ENCODE measurements at places on chromosomes 1 and 21. TPM values are rescaled to one million over a fixed set of nuclear protein-coding genes. Genes with fewer than 3 reads are reported as not detected.

GRCh38 chr1:116290085-116290705 is 82.8 kb upstream of the ATP1A1 start:
- H3K4me1 ChIP-seq = no peaks in the 10 kb centered on the region
- H3K36me3 ChIP-seq = no peaks in the 10 kb centered on the region
- no peak overlapping the region for H3K27ac ChIP-seq
- DNase-seq = no peak

GRCh38 chr1:158071138-158071537 is 77.7 kb downstream of the KIRREL1 start:
- DNase-seq = no peak
- no peaks in the 10 kb centered on the region for H3K27me3 ChIP-seq
- no peak overlapping the region for H3K27ac ChIP-seq
- H3K4me3 ChIP-seq = no peak overlapping the region
- peaks cover 14% of the 10 kb centered on the region for H3K4me1 ChIP-seq

DNA sequence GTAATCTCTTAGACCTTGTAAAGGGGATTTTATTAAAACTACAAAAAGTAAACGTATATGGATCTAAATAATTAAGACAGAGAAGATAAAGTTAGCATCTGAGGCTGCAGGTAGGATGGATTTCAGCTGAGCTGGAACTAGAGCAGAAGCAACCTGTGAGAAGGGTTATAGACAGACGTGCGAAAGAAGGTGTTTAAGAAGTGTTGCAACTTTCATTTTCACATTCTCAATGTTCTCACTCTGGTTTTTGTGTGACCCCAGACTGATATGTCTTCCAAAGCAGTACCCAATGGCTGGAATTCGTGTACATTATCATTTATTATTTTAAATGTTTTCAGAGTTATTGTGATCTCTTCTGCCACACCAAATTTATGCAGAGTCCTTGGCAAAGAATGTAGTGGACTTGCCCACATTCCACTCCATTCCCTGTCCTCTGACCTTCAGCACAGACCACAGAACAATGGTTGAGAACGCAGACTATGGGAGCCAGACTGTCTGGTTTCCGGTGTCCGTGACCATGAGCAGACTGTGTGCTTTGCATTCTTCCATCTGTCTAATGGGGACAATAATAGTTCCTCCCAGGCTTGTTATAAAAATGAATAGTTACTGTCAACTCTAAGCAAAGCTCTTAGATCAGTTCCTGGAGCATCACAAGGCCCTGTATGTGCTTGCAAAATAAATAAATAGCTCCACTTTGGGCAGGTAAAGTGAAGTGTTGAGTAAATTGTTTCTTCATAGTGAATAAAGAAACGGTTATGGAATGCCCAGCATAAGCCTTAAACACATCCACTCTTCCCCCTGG is 140.6 kb upstream of the SAMSN1 start:
- H3K4me1 ChIP-seq = no peaks in the 10 kb centered on the region
- no peak overlapping the region for H3K27ac ChIP-seq
- DNase-seq = no peak
- H3K27me3 ChIP-seq = no peaks in the 10 kb centered on the region
- no peak overlapping the region for H3K4me3 ChIP-seq
- H3K36me3 ChIP-seq = no peaks in the 10 kb centered on the region

DNA sequence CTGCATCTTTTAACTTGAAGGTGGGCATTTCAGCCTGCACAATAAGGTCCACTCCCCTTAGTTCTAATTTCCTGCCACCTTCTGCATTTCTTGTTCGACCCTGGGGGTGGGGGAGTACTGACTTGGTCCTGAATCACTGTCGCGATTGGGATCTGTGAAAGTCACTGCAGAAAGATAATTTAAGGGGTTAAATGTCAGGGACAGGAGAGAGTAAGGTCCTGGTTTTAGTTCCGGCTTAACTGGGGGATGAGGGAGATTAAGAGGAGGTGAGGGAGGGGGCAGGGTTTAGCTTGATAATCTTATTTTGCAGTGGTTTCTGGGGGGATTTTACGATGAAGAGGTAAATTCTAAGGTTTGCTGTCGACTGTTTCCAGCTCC is 128.1 kb downstream of the MRPS6 start:
- DNase-seq = no peak
- peaks cover 8% of the 10 kb centered on the region for H3K36me3 ChIP-seq
- no peak overlapping the region for H3K27ac ChIP-seq
- H3K27me3 ChIP-seq = no peaks in the 10 kb centered on the region

DNA sequence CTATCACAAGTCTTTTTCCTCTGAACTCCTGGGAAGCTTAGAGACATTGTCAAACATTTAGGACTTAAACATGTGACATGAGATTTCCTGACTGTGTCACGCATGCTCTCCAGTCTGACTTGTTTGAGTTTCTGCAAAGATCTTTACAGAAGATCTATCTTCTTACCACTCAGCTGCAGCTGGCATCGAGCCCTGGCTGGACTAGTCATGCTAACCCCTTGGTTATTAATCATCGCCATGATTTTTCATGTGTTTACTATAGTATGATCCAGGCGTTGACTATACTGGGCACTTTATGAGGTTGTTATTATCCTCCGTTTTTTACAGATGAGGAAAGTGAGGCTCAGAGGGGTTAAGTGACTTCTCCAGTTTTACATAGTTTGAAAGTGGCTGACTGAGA is 18.1 kb upstream of the IRF2BP2 start:
- peak overlapping the region; percentile 95 for H3K27ac ChIP-seq
- no peaks in the 10 kb centered on the region for H3K27me3 ChIP-seq
- DNase-seq = peak; percentile 68
- peaks cover 7% of the 10 kb centered on the region for H3K36me3 ChIP-seq
- peaks cover 54% of the 10 kb centered on the region for H3K4me1 ChIP-seq

GRCh38 chr1:31669786-31670592 is 25.3 kb upstream of the PEF1 start:
- peak; percentile 83 for DNase-seq
- peaks cover 19% of the 10 kb centered on the region for H3K36me3 ChIP-seq
- H3K4me1 ChIP-seq = peaks cover 34% of the 10 kb centered on the region
- H3K27me3 ChIP-seq = peaks cover 36% of the 10 kb centered on the region
- peak overlapping the region; percentile 64 for H3K4me3 ChIP-seq
- peak overlapping the region; percentile 52 for H3K27ac ChIP-seq

GRCh38 chr1:11072216-11072917 is 12.5 kb upstream of the SRM start:
- no peak overlapping the region for H3K27ac ChIP-seq
- H3K4me1 ChIP-seq = no peaks in the 10 kb centered on the region

- H3K4me1 ChIP-seq = no peaks in the 10 kb centered on the region
- H3K27me3 ChIP-seq = peaks cover 75% of the 10 kb centered on the region
- no peak for DNase-seq
- H3K4me3 ChIP-seq = no peak overlapping the region
- H3K27ac ChIP-seq = no peak overlapping the region
These were observed 100.5 kb downstream of the NAV1 start for GRCh38 chr1:201639391-201639790.

Gene KRTAP21-3
- not detected for total RNA-seq

- H3K27me3 ChIP-seq = no peaks in the 10 kb centered on the region
- H3K27ac ChIP-seq = no peak overlapping the region
- H3K36me3 ChIP-seq = peaks cover 51% of the 10 kb centered on the region
- no peak overlapping the region for H3K4me3 ChIP-seq
- no peak for DNase-seq
- no peaks in the 10 kb centered on the region for H3K4me1 ChIP-seq
These were observed 14.0 kb downstream of the DNALI1 start for GRCh38 chr1:37570528-37571334.

DNA sequence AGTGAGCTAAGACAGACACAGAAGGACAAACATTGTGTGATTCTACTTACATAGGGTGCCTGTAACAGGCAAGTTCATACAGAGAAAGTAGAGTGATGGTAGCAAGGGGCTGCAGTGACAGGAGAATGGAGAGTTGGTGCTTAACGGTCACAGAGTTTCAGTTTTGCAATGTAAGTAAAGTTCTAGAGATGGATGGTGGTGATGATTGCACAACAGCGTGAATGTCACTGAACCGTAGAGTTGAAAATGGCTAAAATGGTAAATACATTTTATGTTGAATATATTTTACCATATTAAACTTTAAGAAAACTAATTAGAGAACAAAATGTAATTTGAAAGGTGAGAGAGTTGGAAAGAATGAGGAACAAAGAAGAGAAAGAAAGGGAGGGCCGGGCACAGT is 8.7 kb downstream of the CFAP107 start:
- peaks cover 78% of the 10 kb centered on the region for H3K27me3 ChIP-seq
- H3K36me3 ChIP-seq = no peaks in the 10 kb centered on the region
- no peak overlapping the region for H3K27ac ChIP-seq
- no peaks in the 10 kb centered on the region for H3K4me1 ChIP-seq

DNA sequence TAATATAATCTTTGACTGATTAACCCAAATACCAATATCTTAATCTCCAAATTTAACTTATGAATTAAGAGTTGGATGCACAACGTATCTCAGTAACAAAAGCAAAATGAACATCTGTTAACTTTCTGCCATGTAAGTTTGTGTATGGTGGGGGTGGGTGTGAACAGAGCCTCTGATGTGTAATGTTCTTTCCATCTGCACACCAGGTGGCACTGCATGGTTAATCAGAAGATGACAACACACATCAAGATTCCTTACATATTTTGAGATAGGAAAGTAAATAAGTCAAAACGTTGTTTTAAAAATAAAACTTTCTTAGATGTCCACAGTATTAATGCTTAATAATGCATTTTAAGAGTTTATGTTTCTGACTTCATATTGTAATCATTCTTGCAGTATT is 251.9 kb downstream of the DPYD start:
- H3K36me3 ChIP-seq = no peaks in the 10 kb centered on the region
- no peak overlapping the region for H3K4me3 ChIP-seq
- H3K27me3 ChIP-seq = no peaks in the 10 kb centered on the region
- no peak overlapping the region for H3K27ac ChIP-seq
- DNase-seq = peak; percentile 15

- DNase-seq = peak; percentile 16
- H3K36me3 ChIP-seq = no peaks in the 10 kb centered on the region
- no peak within 1 kb of the TSS for H3K27ac ChIP-seq
- no peaks in the 10 kb centered on the region for H3K4me1 ChIP-seq
These were observed at the start of gene ZNF648 for GRCh38 chr1:182061594-182061993. Gene ZNF648, minus strand, starts transcription at chr1:182061712. Its CDS starts 3,702 bp downstream, at chr1:182058010.

GRCh38 chr1:33306653-33307493 is 14.0 kb downstream of the A3GALT2 start:
- no peaks in the 10 kb centered on the region for H3K27me3 ChIP-seq
- no peak overlapping the region for H3K27ac ChIP-seq
- DNase-seq = no peak
- H3K4me3 ChIP-seq = no peak overlapping the region
- no peaks in the 10 kb centered on the region for H3K36me3 ChIP-seq

Gene IFI44
- 259 TPM for total RNA-seq

DNA sequence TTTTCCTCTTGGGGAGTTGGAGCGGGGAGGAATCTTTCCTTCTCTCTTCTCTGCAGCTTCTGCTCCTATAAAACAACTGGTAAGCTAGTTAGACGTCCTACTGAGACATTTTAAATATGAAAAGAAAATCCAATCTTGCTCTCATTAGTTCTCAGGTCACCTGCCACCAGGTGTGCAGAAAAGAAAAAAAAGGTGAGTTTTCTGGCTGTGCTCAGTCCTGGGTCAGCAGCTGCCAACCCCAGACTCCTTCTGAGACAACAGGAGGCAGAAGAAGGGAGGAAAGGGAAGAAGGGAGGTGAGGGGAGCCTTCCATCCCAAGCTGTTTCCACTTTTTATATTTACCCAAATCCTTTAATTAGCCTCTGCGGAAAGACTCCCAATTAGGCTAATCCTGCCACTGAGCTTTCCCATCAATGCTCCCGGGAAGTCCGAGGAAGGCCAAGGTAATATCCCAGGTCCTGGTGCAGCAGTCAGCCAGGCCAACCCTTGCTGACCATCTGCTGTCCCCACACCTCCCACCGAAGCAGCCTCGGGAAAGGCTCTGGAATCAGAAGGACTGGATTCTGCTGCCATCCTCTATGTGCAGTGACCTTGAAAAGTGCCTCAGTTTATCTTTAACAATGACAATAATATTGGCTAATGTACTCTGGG is 33.4 kb downstream of the GLIS1 start:
- H3K4me1 ChIP-seq = no peaks in the 10 kb centered on the region
- no peak overlapping the region for H3K4me3 ChIP-seq
- peaks cover 98% of the 10 kb centered on the region for H3K27me3 ChIP-seq

Gene TEKT2
- 0.31 TPM for total RNA-seq

Gene PADI2
- 2.7 TPM for total RNA-seq

- peaks cover 46% of the 10 kb centered on the region for H3K27me3 ChIP-seq
- H3K4me3 ChIP-seq = no peak overlapping the region
- no peak for DNase-seq
- no peak overlapping the region for H3K27ac ChIP-seq
- H3K4me1 ChIP-seq = no peaks in the 10 kb centered on the region
These were observed 511 bp downstream of the ZNF683 start for GRCh38 chr1:26372039-26372438.

DNA sequence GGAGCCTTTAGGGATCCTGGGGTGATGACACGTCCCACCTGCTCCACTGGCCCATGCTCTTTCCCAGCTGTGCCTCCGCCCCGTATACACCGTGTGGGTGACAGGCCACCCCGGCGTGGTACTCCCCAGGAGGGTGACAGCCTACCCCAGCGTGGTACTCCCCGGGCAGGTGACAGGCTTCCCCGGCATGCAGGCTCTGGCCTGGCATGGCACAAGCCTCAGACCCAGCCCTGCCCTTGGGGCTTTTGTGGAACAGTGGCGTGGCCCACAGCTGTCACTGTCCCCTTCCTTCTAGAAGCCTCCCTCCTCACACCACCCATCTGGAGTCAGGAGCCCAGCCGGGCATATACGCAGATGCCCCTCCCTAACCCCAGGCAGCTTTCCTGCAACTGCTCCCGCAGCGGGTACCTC is 4.7 kb upstream of the PFKL start:
- no peaks in the 10 kb centered on the region for H3K4me1 ChIP-seq
- H3K36me3 ChIP-seq = peaks cover 5% of the 10 kb centered on the region
- H3K27ac ChIP-seq = no peak overlapping the region
- no peak overlapping the region for H3K4me3 ChIP-seq

DNA sequence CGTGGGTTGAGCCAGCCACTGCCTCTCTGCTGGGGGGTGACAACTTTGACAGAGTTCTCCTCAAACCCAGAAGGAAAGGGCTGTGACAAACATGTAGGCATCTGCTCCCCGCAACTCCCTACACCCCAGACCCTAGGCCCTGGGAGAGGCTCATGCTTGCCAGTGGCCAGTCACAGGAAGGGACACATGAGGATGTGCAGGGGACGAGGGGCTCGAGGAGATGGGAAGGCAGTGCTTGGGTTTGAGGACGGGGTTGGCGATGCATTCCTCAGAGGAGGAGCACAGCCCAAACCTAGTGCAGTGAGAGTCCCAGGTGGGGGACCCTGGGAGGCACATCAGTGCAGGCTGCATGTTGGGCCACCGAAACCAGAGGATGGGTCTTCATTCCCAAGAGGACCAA is 62.1 kb downstream of the STUM start:
- H3K27ac ChIP-seq = no peak overlapping the region
- H3K4me1 ChIP-seq = no peaks in the 10 kb centered on the region
- DNase-seq = no peak
- H3K4me3 ChIP-seq = no peak overlapping the region
- H3K27me3 ChIP-seq = peaks cover 88% of the 10 kb centered on the region

GRCh38 chr1:44609768-44610526 is 64.3 kb downstream of the TMEM53 start:
- H3K36me3 ChIP-seq = no peaks in the 10 kb centered on the region
- no peak overlapping the region for H3K4me3 ChIP-seq
- H3K27me3 ChIP-seq = peaks cover 84% of the 10 kb centered on the region
- no peak overlapping the region for H3K27ac ChIP-seq

All from Calu3 (cell line).